ENCODE measurements at places on chromosomes 7 and 10.
A peak's percentile ranks its signal among the peaks of the same experiment; 100 is the strongest.

DNA sequence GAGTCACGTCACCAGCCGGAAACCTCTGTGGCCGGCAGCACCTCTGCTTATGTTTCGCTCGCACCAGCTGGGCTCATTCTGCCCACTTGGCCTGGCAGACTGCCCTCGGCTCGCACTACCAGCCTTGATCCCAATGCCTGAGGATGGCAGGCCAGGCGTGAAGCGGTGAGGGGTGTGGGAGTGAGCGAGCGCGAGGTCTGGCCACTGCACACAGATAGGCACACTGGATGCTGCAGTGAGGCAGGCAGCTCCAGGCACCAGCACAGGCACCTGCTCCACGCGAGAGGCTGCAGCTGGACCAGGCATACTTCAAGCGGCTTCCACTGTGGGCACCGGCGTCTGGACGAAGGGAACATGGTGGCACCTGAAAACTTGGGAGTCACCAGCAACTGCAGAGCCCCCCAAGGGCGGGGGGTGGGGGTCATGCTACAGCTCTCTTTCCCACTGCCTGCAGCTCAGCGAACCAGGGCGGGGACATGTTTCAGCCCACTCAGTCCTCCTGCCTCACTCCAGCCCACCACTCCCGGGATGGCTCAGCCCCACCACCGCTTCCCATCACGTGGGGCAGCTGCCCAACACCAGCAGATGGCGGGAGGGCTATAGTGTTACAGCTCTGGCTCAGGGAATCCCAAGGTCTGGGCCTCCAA lies 5.4 kb upstream of the DMTF1 start:
- no peak for DNase-seq

- no peak for DNase-seq
Measured at GRCh38 chr7:24312588-24312987, 28.6 kb downstream of the NPY start.

- DNase-seq, result no peak
Measured at GRCh38 chr7:117946151-117946633, 73.0 kb upstream of the CTTNBP2 start.

DNA sequence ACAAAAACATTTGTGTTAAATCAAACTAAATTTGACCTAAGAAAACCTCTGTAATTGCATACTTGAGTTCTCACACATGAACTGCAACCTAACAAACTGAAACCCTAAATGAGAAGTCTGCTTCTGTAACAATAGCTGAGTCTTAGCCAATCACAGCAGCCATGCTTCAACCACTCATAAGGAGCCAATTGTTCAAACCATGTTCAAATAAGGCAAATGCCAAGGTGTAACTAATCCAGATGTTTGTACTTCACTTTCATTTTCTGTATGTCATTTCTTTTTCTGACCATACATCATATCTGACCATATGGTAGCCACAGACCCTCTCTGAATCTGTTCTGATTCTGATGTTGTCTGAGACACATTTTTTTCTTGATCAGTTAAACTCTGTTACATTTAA lies 47.5 kb upstream of the ANTXRL start:
- no peak for DNase-seq

GRCh38 chr10:34789966-34790506 lies 25.1 kb downstream of the PARD3 start:
- DNase-seq, result no peak

- no peak for DNase-seq
Measured at GRCh38 chr7:16023503-16023902, 337.0 kb upstream of the MEOX2 start.

DNA sequence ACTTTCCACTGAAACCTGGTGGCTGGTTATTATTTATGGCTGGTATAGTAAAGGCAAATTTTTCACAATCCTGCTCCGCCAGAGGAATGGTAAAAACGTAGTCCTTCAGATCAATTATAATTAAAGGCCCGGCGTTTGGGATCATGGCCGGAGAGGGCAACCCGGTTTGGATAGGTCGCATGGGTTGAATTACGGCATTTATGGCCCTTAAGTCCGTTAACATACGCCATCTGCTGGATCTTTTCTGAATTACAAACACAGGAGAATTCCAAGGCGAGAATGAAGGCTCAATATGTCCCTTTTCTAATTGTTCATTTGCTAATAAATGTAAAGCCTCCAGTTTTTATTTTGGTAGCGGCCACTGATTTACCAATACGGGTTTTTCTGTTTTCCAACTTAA lies 11.3 kb upstream of the TAS2R3 start:
- DNase-seq, result no peak

DNA sequence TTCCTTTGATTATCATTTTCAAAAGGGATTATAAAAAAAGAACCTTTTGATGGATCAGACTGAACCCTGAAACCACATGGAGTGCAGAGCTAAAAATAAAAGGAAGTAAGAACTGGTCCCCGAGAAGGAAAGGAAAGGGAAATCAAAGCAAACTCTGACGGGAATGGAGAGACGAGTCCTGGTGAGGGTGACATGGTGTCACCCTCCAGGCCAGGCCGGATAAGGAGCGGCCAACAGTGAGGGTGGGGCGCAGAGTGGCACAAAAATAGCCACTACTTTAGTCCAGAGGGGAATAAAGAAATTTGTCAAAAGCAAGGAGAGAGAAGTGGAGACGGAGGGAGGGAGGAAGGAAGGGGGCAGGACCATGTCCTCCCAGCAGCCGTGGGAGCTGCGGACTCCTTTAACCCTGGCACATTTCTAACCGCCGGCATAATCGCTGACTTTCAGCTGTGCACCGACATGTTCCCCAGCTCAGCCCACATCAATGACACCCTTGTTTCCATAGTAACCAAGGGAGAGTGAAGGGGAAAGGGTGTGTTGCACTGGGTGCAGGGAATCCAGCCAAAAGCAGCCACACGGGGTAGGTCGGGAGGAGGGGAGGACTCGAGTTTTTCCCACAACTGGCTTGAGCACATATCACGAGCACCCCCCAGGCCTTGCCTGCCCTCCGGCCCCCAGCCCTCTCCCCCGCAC lies 29.7 kb downstream of the TRIM8 start:
- DNase-seq, result peak; percentile 47

- no peak for DNase-seq
Measured at GRCh38 chr10:30737931-30738391, 108.4 kb upstream of the LYZL2 start.

GRCh38 chr7:1114088-1114487 lies 26.2 kb downstream of the GPER1 start:
- no peak for DNase-seq

DNA sequence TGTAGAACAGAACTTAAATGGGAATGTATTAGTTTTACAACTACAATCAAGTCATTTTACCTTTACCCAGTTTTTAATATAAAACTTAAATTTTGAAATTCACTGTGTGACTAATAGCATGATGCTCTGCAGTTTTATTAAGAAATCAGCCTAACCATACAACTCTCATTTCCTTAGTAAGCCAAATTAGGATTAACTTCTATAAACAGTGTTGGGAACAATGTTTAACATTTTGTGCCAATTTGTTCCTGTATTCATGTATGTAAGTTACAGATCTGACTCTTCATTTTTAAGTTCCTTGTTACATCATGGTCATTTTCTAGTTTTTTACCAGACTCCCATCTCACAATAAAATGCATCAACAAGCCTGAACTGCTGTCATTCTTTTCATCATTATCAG lies 209.8 kb downstream of the ZEB1 start:
- no peak for DNase-seq

DNA sequence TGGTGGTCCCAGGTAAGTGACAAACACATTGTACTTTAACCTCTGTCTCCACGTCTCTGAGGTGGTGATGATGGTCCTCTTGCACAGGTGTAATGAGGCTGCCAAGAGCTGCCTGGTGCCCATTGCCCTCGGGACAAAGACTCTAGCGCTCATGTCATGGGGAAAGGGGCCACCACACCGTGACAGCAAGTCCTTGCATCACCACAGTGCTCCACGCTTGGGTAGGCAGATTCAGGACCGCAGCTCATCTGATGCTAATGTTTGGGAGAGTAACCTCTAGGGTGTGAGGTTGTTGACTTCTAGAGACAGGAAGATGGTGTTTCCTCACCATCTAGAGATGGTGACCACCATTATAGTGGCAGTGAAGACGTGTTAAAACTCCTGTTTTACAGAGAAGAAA lies 395.6 kb downstream of the ADRA2A start:
- no peak for DNase-seq

- DNase-seq, result no peak
Measured at GRCh38 chr7:105958012-105958411, 5.1 kb upstream of the CDHR3 start.

GRCh38 chr10:124917428-124918190 lies 24.3 kb upstream of the ZRANB1 start:
- peak; percentile 37 for DNase-seq

GRCh38 chr7:30583181-30583580 lies 11.5 kb upstream of the GARS1 start:
- DNase-seq, result no peak

- DNase-seq, result no peak
Measured at GRCh38 chr7:134040988-134041387, 86.2 kb upstream of the LRGUK start.

DNA sequence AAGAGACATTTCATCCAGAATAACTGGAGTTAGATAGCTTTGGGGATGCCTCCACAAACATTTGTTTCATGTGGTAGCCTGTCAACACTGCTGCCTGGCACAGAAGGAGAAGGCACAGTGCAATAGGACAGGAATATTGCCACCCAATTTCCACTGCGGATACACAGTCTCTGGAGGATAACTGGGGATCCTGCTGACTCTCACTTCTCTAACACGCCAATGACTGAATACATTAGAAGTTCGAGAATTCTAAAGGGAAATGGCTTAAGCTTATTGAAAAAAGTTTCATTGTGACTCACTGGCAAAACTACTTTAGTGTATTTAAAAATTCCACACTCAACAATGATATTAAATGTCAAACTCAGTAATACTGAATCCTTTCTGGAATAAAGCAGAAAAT lies 12.9 kb downstream of the ARL3 start:
- DNase-seq, result no peak

DNA sequence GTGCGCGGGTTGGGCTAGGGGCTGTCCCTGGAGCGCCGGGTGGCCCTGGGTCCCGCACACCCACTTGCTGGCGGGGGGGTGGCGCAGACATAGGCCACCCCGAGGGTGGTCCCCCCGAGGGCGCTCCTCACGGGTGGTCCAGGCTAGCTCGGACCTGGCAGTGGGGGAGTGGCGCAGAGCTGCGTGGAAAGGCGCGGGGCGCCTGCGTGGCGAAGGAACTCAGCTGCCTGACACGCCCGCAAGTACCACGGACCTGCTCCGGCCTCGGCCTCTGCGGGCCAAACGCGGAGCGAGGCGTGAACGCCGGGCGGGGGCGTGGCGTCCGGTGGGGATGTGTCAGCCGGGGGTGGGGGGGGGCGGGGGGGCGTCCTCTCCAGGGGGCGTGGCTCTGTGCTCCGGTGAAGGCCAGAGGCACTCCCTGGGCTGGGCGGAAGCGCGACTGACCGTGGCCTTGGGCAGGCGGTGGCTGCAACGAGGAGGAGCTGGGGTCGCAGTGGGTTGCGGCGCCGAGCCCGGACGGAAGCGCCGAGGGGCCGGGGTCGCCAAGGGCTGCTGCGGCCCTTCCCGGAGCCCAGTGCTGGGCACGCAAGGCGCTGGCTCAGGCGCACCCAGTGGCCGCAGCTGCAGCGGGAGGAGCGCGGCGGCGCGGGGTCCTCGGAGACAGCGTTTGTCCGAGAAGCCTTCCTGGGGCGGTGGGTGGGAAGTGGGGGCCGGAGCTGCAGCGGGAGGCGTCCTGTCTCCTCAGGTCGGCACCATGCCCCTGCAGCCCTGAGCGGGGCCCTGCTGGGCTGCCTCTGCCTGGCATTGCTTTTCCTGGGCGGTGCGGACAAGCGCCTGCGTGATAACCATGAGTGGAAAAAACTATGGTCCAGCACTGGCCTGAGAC lies 58.9 kb upstream of the NUPR2 start:
- DNase-seq, result no peak

DNA sequence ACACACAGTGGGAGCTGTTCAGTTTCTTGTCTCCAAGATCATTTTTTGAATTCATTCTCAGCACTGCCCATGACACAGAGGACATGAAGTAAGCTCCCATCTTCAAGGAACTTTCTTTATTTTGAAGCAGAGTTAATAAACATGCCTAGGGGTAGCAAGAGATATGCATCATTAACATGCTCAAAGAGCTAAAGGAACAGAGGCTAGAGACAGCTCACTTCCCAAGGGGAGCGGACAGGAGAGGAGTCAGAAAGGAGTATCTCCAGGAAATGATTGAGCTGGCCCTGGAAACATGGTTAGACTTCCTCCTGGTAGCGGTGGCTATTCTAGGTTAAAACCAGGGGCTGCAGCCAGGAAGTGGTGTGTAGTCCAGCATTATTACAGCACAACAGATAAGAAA lies 135.9 kb downstream of the GPAM start:
- no peak for DNase-seq

GRCh38 chr7:27533652-27534081 lies 129.0 kb downstream of the HIBADH start:
- DNase-seq, result no peak

GRCh38 chr10:101631821-101632475 lies 43.8 kb downstream of the DPCD start:
- no peak for DNase-seq

DNA sequence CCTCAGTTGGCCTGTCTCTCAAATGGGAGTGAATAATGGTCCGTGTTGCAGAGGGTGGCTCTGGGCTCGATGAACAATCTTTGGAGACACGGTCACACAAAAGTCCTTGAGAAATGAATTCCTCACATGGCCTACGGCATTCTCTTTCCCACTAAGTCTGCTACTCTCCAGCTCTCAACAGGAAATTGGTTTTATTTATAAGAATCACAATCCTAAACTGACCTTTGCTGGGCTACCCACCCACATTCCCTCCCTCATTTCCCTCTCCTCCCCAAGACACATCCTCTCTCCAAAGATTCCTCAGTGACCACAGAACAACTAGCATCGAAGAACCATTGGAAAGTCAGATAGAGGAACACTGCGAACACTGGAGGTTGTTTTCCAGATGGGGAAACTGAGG lies 4.7 kb downstream of the AFAP1L2 start:
- no peak for DNase-seq

GRCh38 chr10:3068201-3068967 lies 1.0 kb downstream of the PFKP start:
- peak; percentile 65 for DNase-seq

All from nephron progenitor cell (in vitro differentiated cells).